ENCODE measurements at places on chromosomes 12 and 14.

DNA sequence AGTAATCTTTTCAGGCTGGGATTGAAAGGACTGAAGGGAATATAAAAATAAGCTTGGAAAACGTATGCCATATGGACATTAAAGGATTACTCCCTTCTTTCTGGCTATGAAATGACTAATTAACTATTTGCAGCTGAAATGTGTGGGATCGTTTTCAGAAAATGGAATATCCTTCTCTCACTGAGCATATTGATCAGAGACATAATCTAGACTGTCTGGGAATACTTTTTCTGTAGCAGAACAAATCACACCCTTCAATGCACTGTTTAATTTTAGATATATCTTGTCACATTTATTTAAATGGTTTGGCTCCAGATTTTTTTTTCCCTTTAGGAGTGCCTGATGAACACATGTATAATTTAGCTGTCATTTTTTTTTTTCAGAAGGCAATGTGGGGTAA is 10.8 kb upstream of the ACTR10 start:
- no peak for DNase-seq

DNA sequence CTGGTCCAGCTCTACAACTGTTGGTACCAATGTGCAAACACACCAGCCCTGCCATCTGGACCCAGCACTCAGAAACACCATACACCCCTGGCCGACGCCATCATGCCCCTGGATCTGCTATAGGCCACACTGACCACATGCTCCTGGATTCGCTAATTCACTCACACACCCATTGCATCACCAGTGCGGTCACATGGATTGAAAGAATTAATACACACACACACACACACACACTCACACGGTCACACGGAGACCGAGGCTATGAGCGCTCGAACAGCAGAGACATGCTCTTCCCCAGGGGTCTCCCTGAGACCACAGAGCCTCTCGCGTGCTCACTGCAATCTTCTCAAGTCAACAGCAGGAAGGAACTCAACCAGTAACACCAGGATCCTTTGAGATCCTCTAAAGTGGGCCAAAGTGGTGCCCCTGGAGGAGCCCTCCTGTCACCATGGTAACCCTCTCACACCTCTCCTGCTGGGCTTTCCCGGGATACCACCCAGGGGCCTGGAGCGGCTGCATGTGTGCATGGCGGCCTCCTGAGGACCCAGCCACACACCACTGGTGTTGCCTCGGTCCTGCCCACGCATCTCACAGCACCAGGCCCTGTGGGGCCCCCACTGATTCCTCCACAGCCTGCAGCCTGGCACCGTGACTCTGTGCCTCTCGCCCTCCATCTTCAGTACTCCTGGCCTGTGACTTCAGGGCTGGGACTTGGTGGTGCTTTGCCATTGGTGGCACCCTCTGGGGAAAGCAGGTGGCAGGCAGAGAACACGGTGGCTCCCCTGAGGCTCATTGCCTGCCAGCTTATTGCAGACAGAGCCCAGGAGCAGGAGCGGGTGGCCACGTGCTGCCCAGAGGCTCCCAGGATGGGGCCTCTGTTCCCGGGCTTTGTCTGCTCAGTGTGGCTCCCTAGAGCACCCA is 15.1 kb downstream of the LRTM2 start:
- DNase-seq: no peak

DNA sequence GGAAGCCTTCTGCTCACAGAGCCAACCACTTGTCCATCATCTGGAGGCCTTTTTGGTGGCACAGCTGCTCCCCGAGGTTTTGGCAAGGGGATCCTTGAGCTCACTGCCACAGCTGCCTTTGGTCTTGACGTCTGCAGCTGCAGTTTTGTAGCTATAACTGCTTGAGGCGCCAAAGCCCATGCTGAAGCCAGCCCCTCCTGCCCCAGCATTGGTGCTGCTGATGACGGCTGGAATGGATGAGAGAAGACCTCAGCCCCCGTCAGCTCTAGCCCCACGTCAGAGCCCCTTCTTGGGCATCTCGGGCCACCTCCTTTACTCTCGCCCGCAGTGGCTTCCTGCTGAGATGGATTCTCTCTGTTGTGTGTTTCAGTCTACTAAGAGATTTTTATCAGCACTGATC is 12.3 kb upstream of the KRT74 start:
- DNase-seq: no peak

DNA sequence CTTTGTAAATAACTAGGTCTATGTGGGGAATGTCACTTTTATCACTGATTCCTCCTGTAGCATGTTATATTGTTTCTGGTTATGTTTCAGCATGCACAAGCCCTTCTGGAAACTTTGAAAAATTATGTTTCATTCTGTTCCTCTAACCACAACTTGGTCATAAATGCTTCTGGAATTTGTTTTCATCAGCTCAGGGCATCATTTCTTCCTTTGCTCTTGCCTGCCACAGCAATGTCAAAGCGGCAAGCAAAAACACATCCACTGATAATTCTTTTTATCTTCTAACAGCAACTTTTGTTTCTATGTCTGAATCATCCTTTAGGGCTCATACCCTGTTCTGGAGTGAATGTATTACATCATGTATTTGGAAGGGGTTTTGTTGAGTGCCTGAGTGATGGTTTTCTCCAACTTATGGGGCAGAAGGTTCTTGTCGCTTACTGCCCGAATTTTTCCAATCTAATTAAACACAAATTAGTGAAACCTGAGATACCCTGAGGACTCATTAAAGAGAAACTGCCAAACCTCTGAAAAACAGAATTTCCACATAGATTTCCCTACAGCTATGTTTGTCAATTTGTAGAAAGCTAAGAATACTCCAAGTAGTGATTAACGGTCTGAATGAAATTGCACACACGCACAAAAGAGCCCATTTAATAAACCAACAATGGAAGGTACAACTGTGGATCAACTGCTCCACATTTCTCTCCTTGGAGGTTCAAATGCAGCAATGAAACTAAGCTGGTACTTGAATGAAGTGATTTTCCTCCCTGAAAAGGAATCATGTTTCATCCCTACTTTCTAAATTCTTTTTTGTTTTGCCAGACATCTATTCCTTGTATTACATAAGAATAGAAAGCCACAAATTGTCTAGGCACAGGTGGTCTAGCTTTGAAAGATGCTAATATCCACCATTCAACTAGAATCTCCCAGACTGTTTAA is 173.5 kb upstream of the KRR1 start:
- no peak for DNase-seq

- DNase-seq: no peak
These were observed 187.3 kb downstream of the C12orf50 start for GRCh38 chr12:87841935-87842334.

GRCh38 chr14:54775486-54776140 is 127.0 kb downstream of the GCH1 start:
- no peak for DNase-seq

DNA sequence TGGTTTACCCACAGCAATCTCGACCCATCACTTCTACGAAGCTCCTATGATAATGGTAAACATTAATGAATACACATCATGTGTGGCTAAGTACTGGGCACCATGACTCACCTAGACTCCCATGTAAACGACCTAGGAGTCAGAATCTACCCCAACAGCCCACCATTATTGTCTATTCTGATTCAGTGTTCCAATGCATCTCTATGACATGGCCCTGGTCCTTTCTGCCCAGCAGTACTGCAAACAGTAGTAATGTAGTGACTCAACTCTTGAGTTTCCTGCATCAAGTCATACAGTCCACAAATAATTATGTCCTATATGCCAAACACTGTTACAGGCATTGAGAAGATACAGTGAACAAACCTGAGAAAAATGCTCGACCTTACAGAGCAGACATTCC is 14.6 kb downstream of the GTF2A1 start:
- no peak for DNase-seq

GRCh38 chr14:21987937-21988336 is 314.3 kb upstream of the OR4E1 start:
- no peak for DNase-seq

DNA sequence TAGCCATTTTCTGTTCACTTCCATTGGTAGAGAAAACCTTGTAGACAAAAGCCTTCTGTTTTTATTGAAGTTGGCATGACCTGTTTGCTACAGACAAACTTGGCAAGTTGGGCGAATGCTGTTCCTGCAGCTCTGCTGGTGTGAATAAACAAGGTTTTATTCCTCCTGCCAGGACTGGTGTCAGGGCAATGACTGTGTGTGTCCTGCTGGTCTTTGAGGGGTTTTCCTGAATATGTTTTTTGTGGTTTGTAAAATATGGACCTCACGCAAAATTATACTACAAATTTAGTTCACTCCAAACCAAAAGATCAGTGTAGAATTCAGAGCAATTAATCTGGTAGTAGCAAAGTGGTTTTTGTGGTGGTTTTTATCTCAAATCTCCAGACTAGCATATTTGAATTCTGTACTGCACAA is 140.8 kb downstream of the ERC1 start:
- no peak for DNase-seq

- DNase-seq: no peak
These were observed 151.4 kb upstream of the NUDT4 start for GRCh38 chr12:93226361-93226760.

DNA sequence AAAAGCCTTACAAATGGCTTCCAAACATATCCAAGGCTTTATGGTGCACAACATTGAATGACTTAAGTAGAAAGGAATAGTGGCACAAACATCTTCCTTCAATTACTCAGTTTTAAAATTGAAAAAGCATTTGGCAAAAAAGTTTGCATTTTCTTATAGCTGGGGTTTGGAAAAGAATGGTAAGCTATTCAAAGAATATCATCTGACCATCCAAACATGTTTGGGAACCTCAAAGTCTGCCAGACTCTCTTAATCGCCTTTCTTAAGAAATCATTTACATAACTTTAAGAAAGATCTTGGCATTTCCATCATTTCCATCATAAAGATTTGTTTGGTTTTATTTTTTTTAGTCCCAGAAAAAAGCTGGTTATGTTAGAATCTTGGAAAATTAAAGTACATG is 210.1 kb upstream of the PELI2 start:
- no peak for DNase-seq

DNA sequence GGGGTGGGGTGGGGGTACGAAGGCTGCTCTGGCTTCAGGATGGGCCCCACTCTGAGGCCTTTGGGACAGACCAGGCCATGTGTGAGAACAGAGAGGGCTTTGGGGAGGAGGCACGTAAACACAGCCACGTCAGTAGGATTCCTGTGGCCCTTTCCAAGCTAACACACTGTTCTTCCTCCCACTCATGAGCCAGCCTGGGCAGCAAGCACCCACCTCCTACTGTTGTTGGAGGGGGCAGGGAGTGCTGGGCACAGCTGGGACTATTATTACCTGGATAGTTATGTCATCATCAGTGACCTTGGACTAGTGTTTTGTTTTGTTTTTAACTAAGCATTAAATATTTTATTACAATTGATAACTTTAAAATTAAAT is 5.3 kb downstream of the CHGA start:
- DNase-seq: no peak

DNA sequence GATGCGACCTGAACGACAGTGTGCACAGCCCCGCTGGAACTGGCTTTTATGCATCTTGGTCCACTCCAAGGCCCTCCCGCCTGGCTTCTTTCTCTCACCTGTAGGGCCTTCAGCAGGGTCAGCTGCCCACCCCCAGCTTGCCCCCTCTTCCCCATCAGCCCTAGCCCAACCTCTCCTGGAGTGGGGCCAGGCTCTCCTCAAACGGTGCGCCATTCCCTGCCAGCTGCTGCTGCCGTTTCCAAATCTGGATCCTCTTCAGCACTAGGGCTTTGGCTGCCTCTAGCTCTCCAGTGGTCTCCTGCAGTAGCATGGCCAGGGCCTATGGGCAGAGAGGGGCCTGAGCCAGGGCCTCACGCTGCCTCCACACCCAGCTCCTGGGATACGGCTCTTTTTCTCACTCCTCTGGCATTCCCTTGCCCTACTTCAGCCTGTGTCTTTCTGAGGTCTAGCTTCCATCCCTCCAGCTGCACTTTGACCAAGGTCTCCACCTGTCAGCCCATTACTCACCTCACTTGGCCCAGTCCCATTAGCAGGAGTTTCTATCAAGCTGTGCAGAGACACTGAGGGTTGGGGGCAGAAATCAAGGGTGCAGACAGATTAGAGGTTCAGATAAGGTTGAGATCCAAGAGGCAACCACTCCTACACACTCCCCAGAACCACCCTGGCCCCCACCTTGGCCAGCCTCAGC is 5.0 kb downstream of the STAT6 start:
- no peak for DNase-seq

- DNase-seq: no peak
These were observed 275.6 kb upstream of the NOVA1 start for GRCh38 chr14:26873362-26873960.

DNA sequence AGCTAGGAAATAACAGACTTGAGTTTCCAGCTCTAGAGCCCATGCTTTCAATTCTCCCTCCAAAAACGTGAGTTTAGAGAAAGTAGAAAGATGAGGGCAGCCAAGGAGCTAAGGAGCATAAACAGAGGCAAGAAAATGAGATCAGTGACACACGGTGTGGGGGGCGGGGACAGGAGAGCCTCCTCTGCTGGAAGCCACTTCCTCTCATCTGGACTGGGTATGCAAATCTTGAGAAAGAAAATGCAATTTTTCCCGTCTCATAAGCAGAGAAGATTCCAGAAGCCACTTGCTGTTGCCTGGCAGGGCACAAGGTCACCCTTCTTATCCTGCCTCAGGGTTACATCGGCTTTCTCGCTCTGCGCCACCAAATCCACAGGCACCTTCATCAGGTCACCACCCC is 6.0 kb downstream of the OR10P1 start:
- DNase-seq: no peak

GRCh38 chr12:121110211-121110940 is 22.3 kb upstream of the P2RX7 start:
- DNase-seq: peak; percentile 51

DNA sequence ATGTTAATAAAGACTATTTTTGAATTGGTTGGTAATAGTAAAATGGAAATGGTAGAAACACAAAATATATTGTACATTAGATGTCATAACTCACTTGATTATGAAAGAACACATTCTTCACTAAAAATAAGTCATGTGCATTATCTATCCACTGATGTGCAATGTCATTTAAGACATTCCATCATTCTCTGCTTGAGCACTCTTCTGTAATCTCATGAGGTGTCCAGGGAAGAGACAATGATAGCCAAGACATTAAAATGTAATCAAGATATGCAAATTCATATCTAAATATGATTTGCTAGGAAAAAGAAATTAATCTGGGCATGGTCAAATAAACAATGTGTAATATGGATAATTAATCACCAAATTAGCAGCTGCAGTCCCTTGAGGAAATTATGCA is 422.5 kb downstream of the BTG1 start:
- no peak for DNase-seq

DNA sequence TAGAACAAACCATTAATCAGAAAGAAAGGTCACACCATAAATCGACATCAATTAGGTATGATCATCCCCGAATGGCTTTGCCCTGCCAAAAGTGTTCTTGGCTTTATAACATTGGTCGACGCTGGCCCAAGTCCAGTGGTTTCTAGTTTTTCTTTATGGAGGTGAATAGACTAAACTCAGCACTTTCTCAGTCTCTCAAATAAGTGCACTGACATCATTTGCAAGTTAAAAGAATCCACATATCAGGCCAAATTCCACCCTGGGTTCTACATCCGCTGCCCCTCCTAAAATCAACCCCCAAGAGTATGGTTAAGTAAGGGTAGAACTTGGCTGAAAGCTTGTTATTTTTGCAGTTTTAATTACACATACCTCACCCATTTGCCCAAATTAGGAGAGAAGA is 314.3 kb downstream of the C12orf75 start:
- DNase-seq: no peak

All from GM04504 (cell line).